AG20443 (cell line): ENCODE measurements at places on chromosomes 1 and 21.
A peak's percentile ranks its signal among the peaks of the same experiment; 100 is the strongest.

- DNase-seq: no peak
Measured at GRCh38 chr1:110559157-110559556, 40.2 kb upstream of the KCNA10 start.

DNA sequence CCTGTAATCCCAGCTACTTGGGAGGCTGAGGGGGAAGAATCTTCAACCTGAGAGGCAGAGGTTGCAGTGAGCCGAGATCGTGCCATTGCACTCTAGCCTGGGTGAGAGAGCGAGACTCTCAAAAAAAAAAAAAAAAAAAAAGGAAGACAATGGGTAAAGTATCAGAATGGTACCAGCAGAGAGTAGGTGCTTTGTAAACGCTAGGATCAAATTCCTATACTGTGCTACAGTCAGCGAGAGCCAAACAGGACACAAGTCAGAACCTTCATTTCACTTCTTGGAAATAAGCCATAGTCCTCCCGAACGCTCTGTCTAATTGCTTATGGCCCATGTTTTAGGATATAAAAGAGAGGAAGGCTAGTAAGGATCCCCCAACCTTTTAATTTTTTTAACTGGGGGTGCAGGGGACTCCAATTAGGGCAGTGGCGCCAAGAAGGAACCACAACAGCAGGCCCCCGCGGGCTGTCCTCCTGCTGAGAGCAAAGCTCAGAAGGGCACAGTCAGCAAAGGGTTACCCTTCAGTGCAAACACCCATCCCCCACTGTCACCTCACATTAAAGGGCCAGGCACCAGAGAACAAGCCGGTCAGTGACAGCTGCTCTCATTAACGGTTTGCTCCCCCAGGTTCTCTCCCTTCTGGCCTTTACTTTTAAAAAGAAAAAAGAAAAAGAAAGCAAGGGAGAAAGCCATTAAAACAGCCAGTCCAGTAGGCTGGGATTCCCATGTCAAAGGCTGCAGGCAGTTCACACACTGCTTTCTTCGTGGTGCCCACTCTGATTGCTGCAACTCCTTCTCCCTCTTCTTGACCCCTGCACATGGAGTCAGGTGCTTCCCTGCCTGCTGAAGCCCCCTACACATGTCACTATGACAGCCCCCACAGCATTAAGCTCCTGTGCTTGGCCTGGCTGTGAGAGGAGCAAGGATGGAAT lies 69.4 kb downstream of the PLPP3 start:
- no peak for DNase-seq

GRCh38 chr21:14383596-14384180 lies 742 bp upstream of the HSPA13 start:
- peak; percentile 13 for DNase-seq

DNA sequence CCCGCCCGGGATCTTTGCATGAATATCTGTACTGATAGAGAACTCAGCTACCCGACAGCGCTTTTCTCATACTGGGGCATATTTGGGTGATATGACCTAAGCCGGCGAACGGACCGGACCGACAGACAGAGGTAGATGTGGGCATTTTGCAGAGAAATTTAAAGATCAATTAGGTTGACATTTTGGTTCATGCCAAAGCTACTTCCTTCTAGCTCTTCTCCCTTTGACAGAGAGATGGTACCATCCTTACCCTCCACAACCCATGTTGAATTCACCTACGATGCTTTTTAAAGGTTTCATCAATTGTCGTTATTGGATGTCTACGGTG lies 459 bp downstream of the ARV1 start:
- no peak for DNase-seq
